Stimulated activated CD4-positive, alpha-beta T cell treated with anti-CD3 and anti-CD28 coated beads, Interleukin-15, amount 100 ng/mL, for 24 hours (primary cell): ENCODE measurements at places on chromosomes 3 and 15.

- no peak for DNase-seq
These were observed 497 bp downstream of the PARP16 start for GRCh38 chr15:65286069-65286703.

DNA sequence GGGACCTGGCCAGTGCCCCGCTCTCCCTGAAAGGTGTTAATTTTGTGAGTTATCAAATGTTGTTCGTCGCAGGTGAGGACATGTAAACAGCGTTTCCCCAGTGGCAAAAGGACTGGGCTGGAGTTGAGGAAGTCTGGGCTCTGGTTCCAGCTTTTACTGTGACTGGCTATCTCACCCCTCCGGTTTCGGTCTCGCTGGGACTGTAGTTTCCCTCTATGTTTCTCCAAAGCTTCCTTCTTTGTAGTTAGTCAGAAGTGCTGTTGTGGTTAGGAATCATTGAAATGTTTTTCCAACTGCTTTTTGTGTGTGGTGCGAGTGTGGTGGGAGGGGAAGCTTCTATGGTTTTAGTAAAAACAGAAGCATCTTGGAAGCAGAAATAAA is 990 bp upstream of the CLDN1 start:
- DNase-seq, result no peak

DNA sequence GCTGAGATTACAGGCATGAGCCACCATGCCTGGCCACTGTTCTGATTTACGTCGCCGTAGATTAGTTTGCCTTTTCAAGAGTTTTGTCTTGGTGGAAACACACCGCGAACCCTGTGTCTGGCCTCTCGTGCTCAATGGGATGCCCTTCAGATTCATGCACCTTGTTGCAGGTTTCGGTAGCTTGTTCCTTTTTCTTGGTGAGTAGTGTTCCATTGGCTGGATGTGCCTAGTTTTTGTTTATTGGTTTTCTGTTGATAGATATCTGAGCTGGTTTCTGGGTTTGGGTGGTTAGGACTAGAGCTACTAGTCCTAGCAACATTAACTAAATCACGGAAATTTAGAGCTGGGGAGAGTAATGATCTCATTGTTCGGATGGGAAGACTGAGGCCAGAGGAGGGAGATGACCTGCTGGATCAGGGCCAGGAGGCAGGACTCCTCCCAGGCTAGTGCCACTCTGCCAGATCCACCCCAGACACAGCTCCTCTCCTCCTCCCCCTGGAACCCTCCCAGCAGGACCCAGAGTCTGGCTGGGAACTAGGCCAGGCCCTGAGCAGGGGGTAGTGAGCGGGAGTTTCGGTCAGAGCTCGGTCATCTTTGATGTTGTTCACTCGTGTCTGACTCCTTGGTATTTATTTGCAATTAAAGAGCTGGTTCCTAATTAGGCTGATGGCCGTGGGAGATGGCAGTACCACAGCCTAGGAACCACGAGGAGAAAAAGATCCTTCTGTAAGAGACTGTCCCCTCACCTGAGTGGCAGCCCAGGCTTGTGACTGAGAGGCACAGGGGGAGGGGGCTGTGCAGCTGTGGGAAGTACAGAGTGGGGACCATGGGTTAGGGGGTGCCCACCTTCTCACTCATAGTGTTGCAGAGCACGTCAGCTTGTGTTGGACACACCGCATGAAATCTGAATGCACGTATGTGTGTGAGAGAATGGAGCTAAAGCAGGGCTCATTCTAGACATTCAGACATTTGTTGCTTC is 73.4 kb downstream of the SMAD6 start:
- no peak for DNase-seq

DNA sequence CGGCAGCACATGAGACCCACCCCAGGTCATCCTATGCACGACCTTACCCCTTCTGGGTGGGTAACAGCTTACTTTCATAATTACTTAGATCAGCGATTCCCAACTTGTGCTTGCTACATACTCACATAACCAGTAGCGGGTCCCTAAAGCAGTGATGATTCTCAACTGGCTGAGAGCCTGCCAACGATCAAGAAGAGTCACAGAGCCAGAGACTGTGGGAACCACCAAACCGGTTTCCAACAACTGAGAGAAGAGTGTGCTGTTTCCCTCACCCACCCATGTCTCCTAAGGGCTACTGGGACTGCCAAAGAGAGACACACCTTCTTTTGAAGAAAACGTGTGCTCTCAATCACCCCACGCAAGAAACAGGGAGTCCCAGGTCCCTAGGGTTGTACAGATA is 12.0 kb upstream of the XXYLT1 start:
- no peak for DNase-seq

DNA sequence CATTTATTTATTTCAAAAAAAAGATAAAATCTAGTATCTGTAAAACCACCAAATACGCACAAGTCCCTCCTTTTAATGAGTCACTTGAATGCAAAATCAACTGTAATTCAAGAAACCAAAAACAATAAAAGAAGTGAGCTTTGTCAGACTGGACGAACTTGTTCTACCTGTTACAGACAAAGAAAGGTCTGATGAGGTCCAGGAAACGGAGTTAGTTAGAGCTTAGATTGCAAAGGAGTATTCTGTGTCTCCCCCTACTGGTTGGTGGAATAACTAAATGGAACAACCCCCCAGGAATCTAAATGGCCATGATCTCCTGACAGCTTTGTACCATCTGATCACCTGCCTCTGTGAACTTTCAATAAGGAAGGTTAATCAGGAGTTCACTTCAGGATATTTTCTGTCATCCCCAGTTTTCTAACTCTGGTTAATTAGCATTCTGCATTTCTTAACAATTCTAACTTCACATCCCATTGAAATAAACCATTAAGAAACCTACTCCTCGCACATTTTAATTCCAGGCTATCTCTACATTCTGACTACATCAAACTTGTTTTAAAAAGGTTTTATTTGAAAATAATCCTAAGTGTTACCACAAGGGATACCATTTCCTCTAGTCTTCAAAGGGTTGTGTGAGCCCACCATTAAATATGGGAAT is 333.0 kb upstream of the SATB1 start:
- peak; percentile 18 for DNase-seq

GRCh38 chr3:171851660-171852058 is 8.5 kb downstream of the TMEM212 start:
- DNase-seq, result no peak
